Skeletal muscle cell (primary cell): ENCODE measurements at places on chromosomes 4 and X.

GRCh38 chrX:126847143-126847542 is 27.6 kb downstream of the PRR32 start:
- DNase-seq = no peak

- no peak for DNase-seq
Measured at GRCh38 chr4:88526221-88526815, 2.7 kb upstream of the PYURF start.

- peak; percentile 47 for DNase-seq
Measured at GRCh38 chr4:24024605-24025004, 134.8 kb upstream of the PPARGC1A start.

GRCh38 chrX:24371391-24371972 is 11.0 kb downstream of the SUPT20HL1 start:
- DNase-seq = no peak

GRCh38 chr4:59127006-59127405 is 2016.8 kb upstream of the IGFBP7 start:
- DNase-seq = no peak

DNA sequence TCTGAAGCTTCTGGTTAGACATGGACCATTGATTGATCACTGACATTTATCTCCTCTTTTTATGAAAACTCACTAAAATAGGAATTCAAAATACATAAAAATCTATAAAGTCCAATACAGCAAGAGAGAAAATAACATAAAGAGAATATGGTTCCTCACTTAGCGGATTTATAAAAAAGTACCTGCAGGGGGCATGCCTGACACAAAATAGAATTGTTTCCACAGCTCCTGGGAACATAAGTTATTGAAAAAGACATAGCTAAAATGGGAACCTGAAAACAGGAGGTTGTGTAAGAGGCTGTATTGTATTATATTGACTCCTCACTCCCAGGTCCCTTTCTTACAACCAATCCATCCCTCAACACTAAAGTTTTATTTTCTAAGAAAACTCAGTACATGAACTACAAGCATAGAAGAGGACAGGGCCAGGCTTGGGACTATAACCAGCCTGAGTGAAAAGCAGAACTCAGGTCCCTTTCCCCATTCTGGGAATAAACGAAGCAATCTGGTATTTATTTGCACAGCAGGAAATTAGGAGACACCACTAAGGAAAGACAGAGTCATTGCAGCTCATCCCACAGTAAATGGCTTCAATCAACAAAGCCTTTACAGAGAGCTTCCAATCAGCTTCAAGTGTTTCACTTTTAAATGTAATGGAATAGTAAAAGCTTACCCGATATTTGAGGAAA is 121.1 kb upstream of the NDST4 start:
- DNase-seq = no peak

GRCh38 chr4:143402776-143403552 is 66.3 kb downstream of the GAB1 start:
- DNase-seq = no peak

GRCh38 chrX:109940411-109940810 is 62.5 kb upstream of the TMEM164 start:
- no peak for DNase-seq

DNA sequence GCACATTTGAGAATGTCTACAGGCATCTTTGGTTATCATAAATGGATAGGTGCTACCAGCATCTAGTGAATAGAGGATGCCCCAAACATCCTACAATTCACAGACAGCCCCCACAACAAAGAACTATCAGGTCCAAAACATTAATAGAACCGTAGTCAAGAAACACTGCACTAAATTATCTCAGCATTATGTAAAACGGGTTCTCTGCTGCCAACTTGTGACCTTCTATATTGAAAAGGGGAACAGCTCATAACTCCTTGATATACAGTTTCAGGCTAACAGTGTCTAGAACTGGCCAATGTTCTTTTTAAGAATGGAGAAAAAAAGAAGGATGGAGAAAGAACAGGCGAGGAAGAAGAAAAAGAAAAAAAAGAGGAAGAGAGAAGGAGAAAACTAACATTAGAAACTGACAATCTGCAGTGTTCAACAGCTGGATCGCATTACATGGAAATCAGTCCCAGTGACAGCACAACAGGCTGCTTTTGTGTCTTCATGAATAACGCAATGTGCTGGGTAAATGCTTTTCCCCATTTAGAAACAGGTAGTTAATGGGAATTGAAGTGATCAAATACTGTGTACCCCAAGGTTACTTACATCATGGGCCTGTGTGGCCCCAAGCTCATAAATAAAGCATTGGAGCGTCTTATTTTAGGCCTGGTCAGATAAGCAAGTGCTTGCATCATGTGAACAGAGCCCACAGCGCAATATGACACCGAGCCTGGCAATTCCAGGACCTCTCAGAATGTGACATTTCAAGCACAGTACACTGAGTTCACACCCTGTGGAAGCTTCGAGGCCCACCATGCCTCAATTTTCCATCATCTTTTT is 339.5 kb downstream of the DHX15 start:
- no peak for DNase-seq

- no peak for DNase-seq
Measured at GRCh38 chr4:41028392-41029076, 185.8 kb downstream of the APBB2 start.

- no peak for DNase-seq
Measured at GRCh38 chr4:183469936-183470335, 25.5 kb downstream of the CDKN2AIP start.
